Activated CD8-positive, alpha-beta memory T cell treated with anti-CD3 and anti-CD28 coated beads for 4 hours (primary cell): ENCODE measurements at places on chromosomes 6 and 20.

DNA sequence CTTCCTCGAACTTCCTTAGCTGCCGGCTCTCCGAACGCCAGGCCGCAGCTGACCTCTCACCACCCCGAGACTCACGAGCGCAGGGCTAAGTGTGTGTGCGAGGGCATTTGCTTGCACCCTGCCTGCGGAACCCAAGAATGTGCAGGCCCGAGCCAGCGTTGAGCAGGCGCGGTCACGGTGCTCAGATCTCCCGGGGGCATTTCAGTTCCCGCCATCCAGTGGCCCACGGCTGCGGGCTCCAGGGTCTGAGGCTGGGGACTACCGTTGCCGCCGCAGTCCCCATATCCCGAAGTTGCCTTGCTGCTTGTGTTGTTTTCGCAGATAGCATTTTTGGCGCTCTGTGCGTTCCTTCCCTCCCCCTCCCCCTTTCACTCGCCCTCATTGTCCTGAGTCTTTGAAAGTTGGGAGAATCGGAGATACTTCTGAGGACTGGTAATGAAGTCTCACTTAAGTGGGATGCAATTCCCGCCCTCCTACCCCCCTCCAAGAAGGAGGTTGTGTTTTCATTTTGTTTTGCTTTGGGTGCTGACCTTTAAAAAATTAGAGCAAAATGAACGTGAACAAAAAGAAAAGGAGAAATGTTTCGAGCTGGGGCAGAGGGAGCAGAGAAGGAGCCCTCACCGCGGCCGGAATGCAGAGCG lies 1.7 kb downstream of the NR2E1 start:
- no peak for DNase-seq

GRCh38 chr6:8657522-8657921 lies 222.2 kb upstream of the SLC35B3 start:
- no peak for DNase-seq

GRCh38 chr6:36848658-36849441 lies 9.6 kb upstream of the CPNE5 start:
- no peak for DNase-seq

GRCh38 chr6:18712595-18712994 lies 325.4 kb downstream of the RNF144B start:
- DNase-seq = no peak

DNA sequence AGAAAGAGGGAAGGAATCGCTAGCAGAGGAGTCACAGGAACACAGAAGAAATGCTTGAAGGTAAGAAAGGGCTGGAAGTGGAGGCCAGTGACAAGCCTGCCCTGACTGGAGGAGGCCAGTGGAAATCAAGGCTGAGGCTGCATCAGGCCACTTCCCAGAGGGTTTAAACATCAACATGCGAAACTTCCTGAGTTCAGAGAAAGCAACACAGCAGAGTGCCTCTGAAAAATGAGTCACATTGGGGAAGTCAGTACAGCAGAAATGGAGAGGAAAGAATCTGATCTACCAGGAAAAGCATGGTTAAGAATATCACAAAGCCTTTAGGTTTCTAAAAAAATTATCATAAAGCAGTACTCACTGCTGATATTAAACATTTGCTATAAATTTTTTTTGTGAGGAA lies 23.3 kb downstream of the NAPB start:
- DNase-seq = no peak

GRCh38 chr20:41138475-41139226 lies 1.3 kb downstream of the PLCG1 start:
- no peak for DNase-seq

DNA sequence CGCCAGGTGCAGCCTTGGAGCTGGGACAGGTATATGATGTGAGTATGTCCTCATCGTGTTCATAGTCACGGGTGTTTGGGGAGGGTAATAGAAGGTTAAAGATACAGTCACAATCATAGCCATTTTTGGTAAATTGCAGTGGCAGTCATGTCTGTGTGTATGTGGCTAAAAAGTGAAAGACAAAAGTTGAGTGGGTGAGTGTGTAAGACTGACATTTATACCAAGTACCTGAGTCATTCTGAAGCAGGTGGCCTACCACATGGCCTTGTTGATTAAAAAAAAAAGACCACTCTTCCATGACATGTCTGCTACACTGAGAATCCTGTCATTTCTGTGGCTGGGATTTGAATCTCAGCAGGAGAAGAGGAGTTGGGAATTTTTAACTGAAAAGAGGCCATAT lies 181.9 kb downstream of the SCP2D1 start:
- no peak for DNase-seq

DNA sequence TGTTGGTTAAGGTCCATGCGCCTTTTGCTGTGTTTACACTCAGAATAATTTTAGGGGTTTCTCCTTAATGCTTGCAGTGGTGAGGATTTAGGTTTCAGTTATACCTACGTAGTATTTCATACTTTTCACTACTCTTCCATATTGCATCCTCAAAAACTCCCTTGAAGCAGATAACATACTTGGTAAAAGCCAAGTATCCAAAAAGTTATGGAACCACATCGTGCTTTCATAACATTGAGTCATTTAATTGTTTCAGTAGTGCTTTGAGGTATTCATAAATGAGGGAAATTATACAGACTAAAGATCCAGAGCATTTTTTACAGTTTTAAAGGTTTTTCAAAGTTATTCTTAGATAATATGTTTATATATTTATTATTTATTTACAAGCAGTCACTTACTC lies 4.0 kb upstream of the ATXN1 start:
- no peak for DNase-seq

GRCh38 chr6:36386495-36387439 lies 702 bp downstream of the ETV7 start:
- no peak for DNase-seq

- DNase-seq = no peak
Observed at GRCh38 chr20:34096699-34097444, 15.2 kb downstream of the EIF2S2 start.

DNA sequence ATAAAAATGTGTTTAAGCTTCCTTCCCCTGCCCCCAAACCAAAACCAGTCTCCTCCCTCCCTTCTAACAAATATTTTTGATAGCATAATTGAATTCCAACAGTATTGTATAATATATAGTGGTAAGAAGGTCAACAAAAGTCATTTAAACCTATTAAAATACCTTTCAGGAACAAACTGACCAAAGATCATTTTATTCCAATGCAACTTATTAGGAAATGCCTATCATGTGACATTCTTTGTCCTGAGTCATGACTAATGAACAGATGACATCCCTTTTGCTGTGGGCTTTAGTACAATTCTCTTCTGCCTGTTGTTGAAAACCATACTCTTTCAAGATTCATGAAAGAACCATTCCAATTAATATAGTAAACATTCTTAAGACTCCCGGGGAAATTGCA lies 51.5 kb upstream of the TRAF3IP2 start:
- no peak for DNase-seq

DNA sequence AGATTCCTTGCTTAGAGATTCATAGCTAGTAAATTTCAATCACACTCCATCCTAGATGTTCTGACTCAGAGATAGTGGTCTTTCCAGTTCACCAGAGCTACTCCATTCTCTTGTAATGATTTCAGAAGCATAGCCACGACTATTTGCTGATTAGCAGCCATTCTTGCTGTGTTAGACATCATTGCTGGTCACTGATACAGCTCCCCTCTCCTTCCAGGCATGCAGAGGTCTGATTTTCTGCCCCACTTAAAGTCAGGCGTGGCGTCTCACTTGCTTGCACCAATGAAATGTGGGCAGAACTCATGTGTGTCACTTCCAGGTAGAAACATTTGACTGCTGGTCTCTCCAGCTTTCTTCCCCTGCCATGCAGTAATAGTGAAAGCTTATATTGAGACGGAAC lies 168.9 kb upstream of the JARID2 start:
- no peak for DNase-seq
